ENCODE measurements at places on chromosomes 3 and 15. TPM values are rescaled to one million over a fixed set of nuclear protein-coding genes. Genes with fewer than 3 reads are reported as not detected.

Gene C3orf80
- not detected for total RNA-seq

Gene PLSCR2
- not detected for total RNA-seq

Gene RMDN3
- total RNA-seq = 35.9 TPM

Gene FGD5
- total RNA-seq = not detected

Gene STARD9
- total RNA-seq = 22.6 TPM

Gene KCNMB3
- 2.1 TPM for total RNA-seq

Gene UBP1
- 131 TPM for total RNA-seq

DNA sequence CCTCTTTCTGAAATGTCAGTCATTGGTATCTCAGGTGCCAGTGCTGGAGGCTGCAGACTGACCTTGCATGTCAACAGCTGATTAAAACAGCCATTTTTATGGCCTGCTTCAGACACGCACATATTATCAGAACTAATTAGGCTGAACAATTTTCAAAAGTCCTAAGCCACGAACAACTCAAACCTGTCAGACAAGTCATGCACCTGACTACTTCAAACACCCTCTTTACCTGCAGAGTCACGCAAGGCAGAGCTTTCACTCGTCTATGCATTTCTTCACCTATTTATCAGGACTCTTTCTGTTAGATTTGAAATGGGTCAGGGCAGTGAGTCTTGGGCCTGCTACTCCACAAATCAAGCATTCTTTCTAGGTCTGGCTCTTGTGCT, 26.7 kb downstream of the CLK3 start:
- no peak overlapping the region for H3K27ac ChIP-seq
- no peaks in the 10 kb centered on the region for H3K36me3 ChIP-seq
- DNase-seq = no peak
- H3K4me1 ChIP-seq = peaks cover 11% of the 10 kb centered on the region
- H3K4me3 ChIP-seq = no peak overlapping the region
- no peaks in the 10 kb centered on the region for H3K27me3 ChIP-seq

DNA sequence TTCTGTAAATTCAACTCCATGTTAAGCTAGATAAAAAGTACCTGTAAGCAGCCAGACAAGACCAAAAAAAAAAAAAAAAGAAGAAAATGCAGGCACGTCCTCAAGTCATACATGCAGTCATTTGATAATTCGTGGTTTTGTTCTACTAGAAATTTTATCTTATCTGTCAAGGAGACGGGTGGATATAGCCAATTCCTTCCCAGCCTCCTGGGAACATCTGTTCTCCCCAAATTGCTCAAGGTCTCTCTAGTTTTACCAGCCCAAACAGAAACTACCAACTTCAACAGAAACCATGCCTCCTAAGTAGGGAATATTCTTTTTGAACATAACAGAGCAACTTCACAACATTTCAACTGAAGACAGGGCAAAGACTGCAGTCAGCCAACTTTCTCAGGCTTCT, 19.5 kb downstream of the RYK start:
- H3K4me3 ChIP-seq = no peak overlapping the region
- no peak for DNase-seq
- H3K27me3 ChIP-seq = no peaks in the 10 kb centered on the region
- no peak overlapping the region for H3K27ac ChIP-seq
- H3K36me3 ChIP-seq = no peaks in the 10 kb centered on the region

- peaks cover 43% of the 10 kb centered on the region for H3K27me3 ChIP-seq
- no peak for DNase-seq
- no peaks in the 10 kb centered on the region for H3K36me3 ChIP-seq
- H3K4me3 ChIP-seq = no peak overlapping the region
- peaks cover 6% of the 10 kb centered on the region for H3K4me1 ChIP-seq
Measured at GRCh38 chr15:69299451-69299886, 757 bp downstream of the PAQR5 start.

DNA sequence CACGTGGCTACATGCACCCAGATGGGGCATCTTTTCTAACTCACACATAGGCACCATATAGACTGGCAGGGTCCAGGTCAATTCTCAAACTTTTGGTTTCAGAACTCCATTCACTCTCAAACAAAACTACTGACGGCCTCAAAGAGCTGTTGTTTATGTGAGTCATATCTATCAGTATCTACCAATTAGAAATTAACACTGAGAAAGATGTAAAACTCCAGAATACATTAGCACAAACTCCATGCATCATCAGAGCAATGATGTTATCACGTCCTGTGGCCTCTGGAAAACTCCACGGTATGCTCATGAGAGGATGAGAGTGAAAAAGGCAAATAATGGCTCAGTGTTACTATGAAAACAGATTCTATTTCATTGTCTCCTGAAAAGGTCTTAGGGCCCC, 116.1 kb downstream of the NTRK3 start:
- DNase-seq = no peak
- no peaks in the 10 kb centered on the region for H3K4me1 ChIP-seq
- no peak overlapping the region for H3K27ac ChIP-seq
- H3K27me3 ChIP-seq = no peaks in the 10 kb centered on the region
- H3K4me3 ChIP-seq = no peak overlapping the region

- H3K27me3 ChIP-seq = no peaks in the 10 kb centered on the region
- H3K27ac ChIP-seq = no peak overlapping the region
- H3K4me1 ChIP-seq = peaks cover 30% of the 10 kb centered on the region
- no peaks in the 10 kb centered on the region for H3K36me3 ChIP-seq
- H3K4me3 ChIP-seq = no peak overlapping the region
Measured at GRCh38 chr3:71062952-71063772, 520.4 kb downstream of the FOXP1 start.

GRCh38 chr3:151283907-151284461, 5.6 kb upstream of the P2RY14 start:
- no peak for DNase-seq
- H3K36me3 ChIP-seq = no peaks in the 10 kb centered on the region
- H3K27me3 ChIP-seq = no peaks in the 10 kb centered on the region
- H3K4me3 ChIP-seq = no peak overlapping the region
- peaks cover 25% of the 10 kb centered on the region for H3K4me1 ChIP-seq

DNA sequence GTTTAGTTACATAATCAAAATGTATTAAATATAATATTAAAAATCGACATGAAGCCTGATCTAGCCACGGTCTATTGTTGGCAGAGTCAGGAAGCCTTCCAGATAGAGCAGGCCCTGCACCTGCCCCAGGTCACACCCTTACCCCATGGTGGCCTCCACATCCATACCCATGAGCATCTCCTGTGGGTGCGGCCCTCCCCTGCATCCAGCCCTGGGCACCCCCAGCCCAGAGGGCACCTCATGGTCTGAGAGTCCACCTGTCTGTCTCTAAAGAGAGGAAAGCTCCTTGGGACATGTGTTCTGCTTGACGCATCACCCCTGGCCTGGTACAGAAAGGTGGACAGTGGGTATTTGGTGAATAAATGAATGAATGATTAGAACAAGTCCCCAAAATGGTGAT, 37.2 kb upstream of the CSPG4 start:
- no peak overlapping the region for H3K27ac ChIP-seq
- DNase-seq = no peak

DNA sequence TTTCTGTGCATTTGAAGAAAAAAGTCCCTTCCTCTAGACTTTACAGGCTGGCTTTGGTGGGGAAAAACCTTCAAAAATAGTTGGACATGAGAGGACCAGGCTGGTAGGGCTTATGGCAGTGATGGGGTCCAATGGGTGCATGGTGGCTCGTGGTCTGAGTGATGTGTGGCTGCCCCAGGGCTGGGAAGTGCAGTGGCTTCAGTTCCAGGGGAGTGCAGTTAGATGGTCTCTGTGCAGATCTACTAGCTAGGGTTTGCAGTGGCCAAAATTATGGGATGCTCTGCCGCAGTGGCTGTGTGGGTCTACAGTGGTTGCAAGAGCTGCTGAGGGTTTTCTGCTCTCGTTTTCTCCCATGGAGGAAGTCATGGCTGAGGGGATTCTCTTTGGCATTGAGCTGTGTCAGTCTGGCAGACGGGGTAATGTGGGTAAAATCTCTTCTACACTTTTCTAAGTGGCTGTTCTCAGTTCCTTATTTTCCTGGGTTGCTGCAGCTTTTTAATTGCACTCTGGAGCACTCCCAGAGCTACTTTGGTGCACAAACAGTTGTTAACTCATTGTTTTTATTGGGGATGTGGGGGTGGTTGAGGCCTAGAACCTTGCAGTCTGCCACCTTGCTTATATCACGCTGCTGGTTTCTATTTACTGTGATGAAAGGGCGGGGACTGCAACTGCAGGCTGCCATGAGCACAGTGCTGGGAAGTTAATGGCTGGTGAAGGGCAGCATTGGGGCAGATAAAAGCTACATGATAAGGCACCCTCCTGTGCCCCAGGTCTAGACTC, 1324.6 kb downstream of the NSUN3 start:
- peaks cover 5% of the 10 kb centered on the region for H3K36me3 ChIP-seq
- no peaks in the 10 kb centered on the region for H3K4me1 ChIP-seq
- H3K27me3 ChIP-seq = no peaks in the 10 kb centered on the region
- H3K4me3 ChIP-seq = no peak overlapping the region
- no peak overlapping the region for H3K27ac ChIP-seq

- no peak for DNase-seq
- no peak overlapping the region for H3K27ac ChIP-seq
- H3K36me3 ChIP-seq = no peaks in the 10 kb centered on the region
- H3K27me3 ChIP-seq = no peaks in the 10 kb centered on the region
- no peaks in the 10 kb centered on the region for H3K4me1 ChIP-seq
Measured at GRCh38 chr3:189820365-189820720, 189.2 kb downstream of the TP63 start.

DNA sequence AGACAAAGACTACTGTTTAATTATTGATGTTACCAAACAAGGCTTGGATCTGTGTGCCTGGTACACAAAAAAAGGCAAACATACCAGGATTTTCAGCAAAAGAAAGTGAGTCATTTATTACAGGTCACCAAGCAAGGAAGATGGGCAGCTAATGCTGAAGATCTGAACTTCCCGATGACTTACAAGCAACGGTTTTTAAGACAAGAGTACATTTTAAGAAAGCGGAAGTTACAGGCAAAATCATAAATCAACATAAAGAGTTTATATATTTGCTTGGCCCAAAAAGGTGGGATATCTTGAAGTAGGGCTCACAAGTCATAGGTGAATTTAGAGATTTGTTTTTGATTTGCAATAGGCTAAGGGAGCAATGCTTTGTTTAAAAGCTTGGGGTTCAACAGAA, 125.4 kb upstream of the SPATA16 start:
- H3K27ac ChIP-seq = no peak overlapping the region
- DNase-seq = no peak
- no peak overlapping the region for H3K4me3 ChIP-seq
- H3K4me1 ChIP-seq = no peaks in the 10 kb centered on the region
- no peaks in the 10 kb centered on the region for H3K27me3 ChIP-seq

DNA sequence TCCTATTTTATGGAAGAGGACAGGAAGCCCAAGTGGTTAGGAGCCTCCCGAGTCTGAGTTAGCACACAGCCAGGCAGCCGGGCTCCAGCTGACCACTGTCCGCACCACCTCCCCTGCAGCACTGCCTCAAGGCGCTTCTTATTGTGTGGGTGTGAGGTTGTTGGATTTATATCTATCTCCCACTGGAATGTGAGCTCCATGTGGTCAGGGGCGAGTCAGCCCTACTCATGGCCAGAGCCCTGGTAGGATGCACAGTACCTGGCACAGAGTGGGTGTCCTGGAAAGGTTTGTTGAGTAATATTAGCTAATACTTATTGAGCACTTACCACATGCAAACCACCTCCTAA, 9.7 kb upstream of the FBLN2 start:
- H3K27ac ChIP-seq = no peak overlapping the region
- H3K27me3 ChIP-seq = peaks cover 13% of the 10 kb centered on the region
- H3K36me3 ChIP-seq = no peaks in the 10 kb centered on the region
- H3K4me1 ChIP-seq = peaks cover 8% of the 10 kb centered on the region
- no peak for DNase-seq
- no peak overlapping the region for H3K4me3 ChIP-seq

DNA sequence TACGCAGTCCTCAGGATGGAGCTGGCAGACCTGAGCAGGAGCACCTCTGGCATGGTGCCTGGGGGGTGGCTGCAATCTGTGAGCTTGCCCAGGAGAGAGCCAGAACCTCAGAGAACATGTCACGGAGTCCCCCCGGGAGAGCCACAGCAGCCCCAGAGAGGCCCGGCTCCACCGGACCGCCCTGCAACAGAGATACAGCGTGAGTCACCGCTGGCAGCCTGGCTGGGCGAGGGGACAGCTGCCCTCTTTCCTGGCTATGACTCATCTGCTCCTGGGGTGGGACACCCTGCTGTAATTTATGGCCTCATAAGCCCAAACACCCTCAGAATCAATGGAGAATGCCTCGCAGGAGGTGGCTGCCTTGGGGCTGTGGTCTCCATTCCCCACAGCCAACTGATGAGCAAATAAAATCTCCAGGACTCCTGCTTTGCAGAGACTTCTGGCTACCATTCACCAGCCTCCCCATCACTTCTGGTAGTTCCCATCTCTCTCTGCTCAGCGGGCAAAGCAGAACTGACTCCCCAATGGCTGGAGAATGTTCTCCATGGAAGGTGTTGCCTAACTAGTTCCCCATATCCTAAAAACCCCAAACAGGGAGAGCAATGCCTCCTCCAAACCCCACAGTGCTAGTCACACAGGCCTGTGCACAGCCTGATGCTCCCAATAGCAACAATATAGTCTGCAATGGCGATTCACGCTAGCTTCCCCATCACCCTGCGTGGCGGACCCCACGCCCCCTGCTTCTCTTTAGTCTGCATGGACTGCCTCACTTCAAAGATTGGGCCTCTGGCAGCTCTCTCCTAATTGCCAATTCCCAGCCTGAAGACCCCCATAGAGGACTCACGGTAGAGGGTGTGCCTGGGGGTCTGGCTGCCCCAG, 21.6 kb downstream of the ACSBG1 start:
- H3K4me1 ChIP-seq = no peaks in the 10 kb centered on the region
- H3K36me3 ChIP-seq = no peaks in the 10 kb centered on the region
- no peak overlapping the region for H3K27ac ChIP-seq
- H3K27me3 ChIP-seq = no peaks in the 10 kb centered on the region
- DNase-seq = no peak

GRCh38 chr15:39939487-39940452, 5.9 kb downstream of the EIF2AK4 start:
- no peak overlapping the region for H3K4me3 ChIP-seq
- H3K27ac ChIP-seq = no peak overlapping the region
- H3K4me1 ChIP-seq = peaks cover 20% of the 10 kb centered on the region
- no peaks in the 10 kb centered on the region for H3K27me3 ChIP-seq

GRCh38 chr3:154972951-154973350, 107.2 kb upstream of the MME start:
- no peaks in the 10 kb centered on the region for H3K27me3 ChIP-seq
- DNase-seq = no peak
- no peaks in the 10 kb centered on the region for H3K4me1 ChIP-seq
- no peak overlapping the region for H3K4me3 ChIP-seq

DNA sequence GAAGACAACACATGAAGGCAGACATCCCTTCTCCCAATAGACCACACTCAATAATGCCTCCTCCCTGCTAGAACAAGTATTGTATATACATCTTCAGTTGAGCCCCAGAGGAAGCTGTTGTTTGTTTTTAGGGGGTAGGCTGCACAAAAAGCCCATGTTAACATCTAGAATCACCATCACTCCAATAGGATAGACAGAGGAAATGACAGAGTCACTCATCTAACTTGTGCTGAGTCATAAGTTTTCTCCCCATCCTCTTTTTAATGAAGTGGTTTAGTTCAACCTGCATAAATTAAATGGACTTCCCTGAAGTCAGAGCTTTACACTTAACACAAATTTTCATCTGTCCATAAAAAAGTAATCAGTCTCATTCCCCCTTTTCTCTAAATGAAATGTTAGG, 122.9 kb upstream of the SPATA12 start:
- DNase-seq = no peak
- H3K4me1 ChIP-seq = peaks cover 5% of the 10 kb centered on the region
- H3K36me3 ChIP-seq = peaks cover 6% of the 10 kb centered on the region
- no peak overlapping the region for H3K27ac ChIP-seq
- no peak overlapping the region for H3K4me3 ChIP-seq

GRCh38 chr3:150020527-150020926, 49.8 kb upstream of the PFN2 start:
- H3K27ac ChIP-seq = no peak overlapping the region
- no peak for DNase-seq
- peaks cover 10% of the 10 kb centered on the region for H3K36me3 ChIP-seq
- H3K4me1 ChIP-seq = no peaks in the 10 kb centered on the region
- peaks cover 12% of the 10 kb centered on the region for H3K27me3 ChIP-seq
